Activated naive CD8-positive, alpha-beta T cell treated with anti-CD3 and anti-CD28 coated beads, Interleukin-2, amount 10 ng/mL, durations not matched to agents 7 days and 5 days (primary cell): ENCODE measurements at places on chromosomes 5 and 9. TPM values are rescaled to one million over a fixed set of nuclear protein-coding genes. Genes with fewer than 3 reads are reported as not detected.

The LCN1 gene
- not detected for total RNA-seq

The ZNF462 gene
- total RNA-seq: 0.94 TPM

The ANKRD31 gene
- 0.51 TPM for total RNA-seq

The SPATA31C1 gene
- not detected for total RNA-seq

The TTC16 gene
- total RNA-seq: 5.3 TPM

The CDKN2B gene
- total RNA-seq: 1.4 TPM

The PRUNE2 gene
- not detected for total RNA-seq

The PCDHGB7 gene
- 0.11 TPM for total RNA-seq

The SPATA9 gene
- not detected for total RNA-seq

The MSH3 gene
- total RNA-seq: 18.1 TPM

The PCSK1 gene
- total RNA-seq: not detected

The CYLC2 gene
- not detected for total RNA-seq

The CCL28 gene
- total RNA-seq: 17.1 TPM

The SGCD gene
- total RNA-seq: 0.30 TPM

The UCK1 gene
- 30.6 TPM for total RNA-seq
